ENCODE measurements at places on chromosomes 2 and 18.

DNA sequence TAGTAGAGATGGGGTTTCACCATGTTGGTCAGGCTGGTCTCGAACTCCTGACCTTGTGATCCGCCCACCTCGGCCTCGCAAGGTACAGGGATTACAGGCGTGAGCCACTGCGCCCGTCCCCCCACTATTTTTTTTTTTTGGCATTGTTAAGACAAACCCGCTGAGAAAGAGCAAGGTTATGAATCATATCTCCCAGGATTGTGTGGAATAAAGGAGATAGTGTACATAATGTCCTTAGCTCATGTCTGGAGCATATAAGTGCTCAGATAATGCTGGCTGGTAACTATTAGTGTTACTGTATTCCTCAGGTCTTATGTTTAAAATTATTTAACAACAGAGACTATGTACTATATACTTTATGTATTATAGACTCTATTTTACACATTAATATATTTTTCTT lies 36.0 kb downstream of the TTC27 start:
- no peak for DNase-seq

DNA sequence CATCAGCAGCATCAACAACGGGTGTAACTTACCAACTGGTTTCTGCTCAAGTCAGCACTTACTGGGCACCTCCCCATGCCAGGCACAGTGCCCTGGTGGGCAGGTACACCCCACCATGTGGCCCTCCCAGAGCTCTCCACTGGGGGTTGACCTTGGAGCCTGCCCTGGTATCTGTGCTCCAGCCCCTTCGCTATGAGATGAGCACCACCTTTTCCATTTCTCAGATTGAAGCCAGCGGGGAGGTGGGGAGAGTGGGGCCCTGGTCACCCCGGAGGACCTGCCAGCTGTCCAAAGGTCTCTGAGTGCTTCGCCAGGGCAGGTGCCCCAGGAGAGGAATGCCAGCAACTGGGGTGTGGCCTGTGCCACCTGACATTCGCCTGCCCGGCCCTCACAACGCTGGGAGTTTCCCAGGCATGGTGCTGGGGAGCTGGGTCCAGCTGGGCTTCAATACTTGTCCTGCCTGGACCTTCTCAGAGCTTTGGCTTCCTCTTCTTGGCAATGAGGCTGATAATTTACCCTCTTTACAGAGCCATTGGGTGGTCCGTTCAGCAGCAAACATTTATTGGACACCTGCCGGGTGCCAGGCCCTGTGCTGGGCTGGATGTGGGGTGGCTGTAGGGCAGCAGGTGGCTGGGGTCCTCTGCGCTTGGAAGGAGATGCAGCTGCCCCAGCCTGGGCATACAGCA lies 5.9 kb upstream of the ZAP70 start:
- DNase-seq = no peak

DNA sequence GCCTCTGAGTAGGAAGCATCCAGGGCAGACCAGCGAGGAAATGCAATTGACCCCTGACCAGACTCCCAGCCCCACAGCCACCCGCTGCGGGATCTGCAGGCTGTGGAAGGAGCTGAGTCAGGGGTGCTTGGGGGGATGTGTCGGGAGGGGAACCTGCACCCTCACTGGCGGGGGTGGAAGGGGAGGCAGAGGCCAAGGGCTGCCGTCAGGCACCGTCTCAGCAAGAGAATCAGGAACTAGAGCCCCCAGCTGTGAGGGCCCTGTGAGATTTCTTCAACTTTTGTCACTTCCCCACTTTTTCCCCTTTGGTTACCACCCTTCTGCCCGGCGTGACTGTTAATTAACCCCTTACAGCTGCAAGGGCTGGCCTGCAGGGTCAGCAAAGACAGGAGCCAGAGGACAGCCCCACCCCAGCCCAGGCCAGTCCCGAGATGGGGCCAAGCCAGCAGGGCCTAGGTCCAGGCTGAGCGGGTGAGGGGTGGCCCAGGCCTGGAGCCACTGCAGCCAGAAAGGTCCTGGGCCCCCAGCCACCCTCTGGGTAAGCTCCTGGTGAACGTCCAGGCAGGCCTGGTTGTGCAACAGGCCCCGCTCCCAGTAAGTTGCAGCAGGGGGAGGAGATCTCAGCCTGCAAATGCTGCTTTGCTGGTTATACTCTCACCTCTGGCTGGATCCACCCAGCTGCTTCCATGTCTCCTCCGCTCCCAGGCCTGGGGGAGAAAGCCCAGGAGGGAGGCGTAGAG lies 147.0 kb upstream of the ID2 start:
- DNase-seq = peak; percentile 71

GRCh38 chr2:175964195-175964594 lies 37.9 kb downstream of the LNPK start:
- DNase-seq = no peak

GRCh38 chr18:31250902-31251301 lies 67.1 kb upstream of the DSG1 start:
- DNase-seq = no peak

DNA sequence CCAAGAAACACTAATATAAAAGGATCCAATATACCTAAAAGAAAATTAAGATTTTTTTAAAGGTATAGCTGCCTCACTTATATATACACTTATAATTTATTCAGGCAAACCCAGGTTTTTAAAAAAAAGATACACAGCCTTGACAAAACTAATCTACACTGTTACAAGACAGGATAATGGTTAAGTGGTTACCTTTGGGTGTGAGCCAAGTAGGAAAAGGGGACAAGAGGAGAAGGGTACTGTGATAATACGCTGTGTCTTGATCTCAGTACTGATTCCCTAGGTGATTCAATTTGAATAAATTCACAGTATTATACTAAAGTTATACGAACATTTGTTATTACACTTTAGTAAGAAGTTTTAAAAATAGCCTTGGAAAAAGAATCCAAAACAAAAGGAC lies 30.6 kb downstream of the KLHL41 start:
- DNase-seq = no peak

DNA sequence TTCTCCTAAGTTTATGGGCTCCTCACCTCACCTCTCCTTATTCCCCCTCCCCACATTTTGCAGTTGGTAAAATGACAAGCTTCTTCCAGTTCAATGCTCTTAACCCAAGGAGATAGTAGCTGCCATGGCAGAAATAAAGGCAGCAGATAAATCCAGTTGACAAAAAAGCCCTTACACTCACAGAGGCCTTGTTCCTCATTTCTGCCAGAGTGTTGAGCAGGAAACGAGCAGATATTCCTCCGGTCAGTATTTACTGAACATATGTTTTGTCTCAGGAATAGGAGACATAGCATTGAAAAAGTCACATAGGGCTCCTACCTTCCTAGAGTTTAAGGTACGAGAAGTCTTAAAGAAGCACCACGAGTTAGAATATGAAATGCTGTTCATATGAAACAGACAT lies 493.7 kb upstream of the TNP1 start:
- no peak for DNase-seq

- DNase-seq = no peak
These were observed 32.9 kb downstream of the EPAS1 start for GRCh38 chr2:46329803-46330775.

DNA sequence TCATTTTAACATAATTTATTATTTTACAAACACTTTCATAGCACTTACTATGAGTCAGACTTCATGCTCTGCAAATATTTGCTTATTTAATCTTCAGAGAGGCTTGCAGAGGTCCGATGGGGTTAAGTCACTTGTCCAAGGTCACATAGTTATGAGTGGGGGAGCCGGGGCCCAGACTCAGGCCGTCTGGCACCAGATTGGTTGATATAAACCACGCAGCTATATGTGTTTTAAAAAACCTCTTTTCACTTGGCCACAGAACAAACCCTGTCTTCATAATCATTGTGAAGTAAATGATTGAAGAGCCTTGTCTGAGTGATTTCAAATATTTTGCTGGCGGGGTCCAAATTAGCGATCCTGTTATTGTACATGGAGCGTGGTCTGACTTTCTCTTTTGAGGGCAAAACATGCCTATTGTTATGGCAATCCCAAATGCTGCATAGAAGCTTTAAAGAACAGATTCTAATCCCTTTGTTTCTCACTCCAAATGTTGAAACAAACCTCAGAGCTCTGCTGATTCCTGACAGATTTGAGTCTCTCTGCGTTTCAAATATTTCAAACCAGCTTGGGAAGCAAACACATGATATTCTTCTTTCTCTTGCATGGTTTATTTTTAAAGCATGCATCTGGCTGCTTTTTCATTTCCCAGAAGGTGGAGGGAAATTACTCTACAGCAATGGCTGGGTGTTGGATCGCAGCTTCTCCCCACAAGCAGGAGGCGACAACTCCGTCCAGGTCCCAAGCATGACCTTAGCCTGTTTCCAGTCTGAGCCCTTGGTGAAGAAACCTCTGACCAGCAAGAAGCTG lies 142.4 kb downstream of the DDX1 start:
- DNase-seq = no peak

DNA sequence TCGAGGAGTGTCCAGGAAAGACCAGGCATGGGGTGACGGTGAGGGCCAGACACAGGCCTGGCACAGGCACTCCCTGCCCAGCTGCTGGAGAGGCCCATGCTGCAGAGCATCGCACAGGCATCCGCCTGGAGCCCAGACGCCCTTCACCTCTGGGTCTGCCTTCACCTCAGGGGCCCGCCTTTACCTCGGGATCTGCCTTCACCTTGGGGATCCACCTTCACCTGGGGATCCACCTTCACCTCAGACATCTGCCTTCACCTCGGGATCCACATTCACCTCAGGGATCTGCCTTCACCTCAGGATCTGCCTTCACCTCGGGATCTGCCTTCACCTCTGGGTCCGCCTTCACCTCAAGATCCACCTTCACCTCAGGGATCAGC lies 7.7 kb downstream of the KIF1A start:
- no peak for DNase-seq

- no peak for DNase-seq
These were observed 78.4 kb downstream of the LIMS1 start for GRCh38 chr2:108612514-108613183.
